Heart right ventricle (tissue), 16 donors: ENCODE measurements at places on chromosomes 7 and 10. TPM values are rescaled to one million over a fixed set of nuclear protein-coding genes. Genes with fewer than 3 reads are reported as not detected.

Gene PAX2
- total RNA-seq: not detected

Gene PLCE1
- 24.9 TPM for total RNA-seq

- DNase-seq: no peak
These were observed 36.5 kb downstream of the RAPGEF5 start for GRCh38 chr7:22320416-22320815.

Gene CEP55
- 0.54 TPM for total RNA-seq

DNA sequence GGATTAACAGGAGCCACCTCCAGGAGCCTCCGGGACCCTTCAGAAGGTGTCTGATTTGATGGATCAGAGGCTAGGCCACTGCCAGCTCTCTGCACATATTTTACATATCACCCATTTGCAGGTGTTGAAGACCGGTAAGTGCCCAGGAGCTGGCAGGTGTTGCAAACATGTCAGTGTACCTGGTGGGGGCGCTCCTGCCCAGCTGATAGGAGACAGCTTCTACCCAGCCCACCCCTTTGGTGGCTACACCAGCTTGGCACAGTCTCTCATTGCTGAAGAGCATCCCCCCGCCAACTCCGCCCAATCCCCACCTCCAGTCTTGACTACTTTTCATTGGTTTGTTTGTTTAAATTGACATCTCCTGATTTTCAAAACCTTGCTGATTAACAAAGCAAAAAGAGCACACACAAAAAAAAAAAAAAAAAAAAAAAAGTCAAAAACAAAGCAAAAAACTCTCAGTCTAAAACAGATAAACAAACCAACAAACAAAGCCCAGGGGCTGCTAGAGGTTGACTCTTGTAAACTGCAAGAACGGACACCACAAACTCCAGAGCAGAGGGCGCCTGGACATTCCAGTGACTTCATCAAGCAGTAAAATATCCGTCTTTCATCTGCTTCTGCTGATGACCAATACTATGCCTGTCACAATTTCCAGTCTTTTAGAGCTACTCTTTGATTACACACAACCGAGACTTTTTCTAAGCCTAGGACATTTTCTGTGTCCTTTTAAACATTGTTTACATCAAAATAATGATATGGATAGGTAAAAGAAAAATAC is 275.3 kb downstream of the NRG3 start:
- peak; percentile 14 for DNase-seq

Gene BTBD16
- not detected for total RNA-seq

DNA sequence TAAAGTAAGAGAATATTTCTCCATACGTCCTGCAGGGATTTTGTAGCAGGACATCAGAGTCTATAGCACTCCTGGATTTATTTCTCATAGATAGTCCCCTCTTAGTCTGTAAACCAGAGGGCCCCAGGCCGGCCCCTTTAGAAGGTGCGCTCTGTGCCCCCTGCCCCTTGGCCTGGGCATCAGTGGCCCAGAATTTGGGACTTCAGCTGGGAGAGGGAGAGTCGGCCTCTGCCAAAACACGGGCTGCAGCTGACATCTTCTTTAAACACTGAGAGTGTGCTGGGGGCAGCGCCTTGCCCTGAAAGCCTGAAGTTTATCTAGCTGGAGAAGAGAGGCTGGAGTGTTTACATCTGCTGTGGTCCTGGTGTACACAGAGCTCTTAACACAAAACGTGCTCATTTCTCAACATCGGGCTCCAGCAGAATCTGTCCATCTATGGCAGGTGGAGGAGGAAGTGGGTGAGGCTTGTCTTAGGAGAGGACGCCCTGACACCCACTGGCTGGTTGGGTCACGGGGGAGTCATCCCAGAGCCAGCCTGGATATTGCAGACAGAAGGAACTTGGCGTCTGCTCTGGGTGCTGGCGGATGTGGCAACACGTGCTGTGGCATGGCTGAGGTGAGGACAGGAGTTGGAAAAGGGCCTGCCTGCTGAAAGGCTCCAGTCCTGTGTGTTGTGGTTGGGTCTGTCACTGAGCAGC is 5.0 kb upstream of the TACR2 start:
- peak; percentile 76 for DNase-seq

Gene PDAP1
- 97.7 TPM for total RNA-seq

- peak; percentile 73 for DNase-seq
These were observed 124.0 kb downstream of the TMEM130 start for GRCh38 chr7:98745722-98746318.

DNA sequence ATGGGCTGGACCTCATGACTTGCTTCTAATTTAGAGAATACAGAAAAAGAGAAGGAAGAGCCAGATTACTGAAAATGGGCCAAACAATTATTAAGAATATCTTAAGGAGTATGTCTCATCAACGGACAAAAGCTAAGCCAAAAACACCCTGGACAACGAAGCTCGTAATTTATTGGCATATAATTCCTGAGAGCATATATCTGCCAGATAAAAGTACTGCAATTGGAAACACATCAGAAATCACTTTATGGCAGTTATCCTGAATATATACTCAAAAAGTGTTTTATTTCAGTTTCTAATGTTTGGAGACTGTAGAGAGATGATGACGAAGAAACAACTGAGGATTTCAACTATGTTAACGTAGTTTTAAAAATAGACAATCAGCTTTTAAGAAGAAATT is 211.8 kb downstream of the CSTF2T start:
- DNase-seq: no peak

- no peak for DNase-seq
These were observed 474 bp upstream of the NSMCE4A start for GRCh38 chr10:121975295-121976086.

GRCh38 chr7:143216686-143217085 is 5.2 kb upstream of the TAS2R40 start:
- no peak for DNase-seq

- no peak for DNase-seq
These were observed 111.5 kb downstream of the CCNY start for GRCh38 chr10:35447693-35448407.

GRCh38 chr7:130941322-130942210 is 207.6 kb upstream of the KLF14 start:
- DNase-seq: peak; percentile 22

GRCh38 chr7:101838837-101839483 is 21.5 kb downstream of the CUX1 start:
- no peak for DNase-seq

- no peak for DNase-seq
These were observed 1127.7 kb downstream of the REEP3 start for GRCh38 chr10:64648915-64649314.

Gene PSD
- total RNA-seq: 0.19 TPM
